ENCODE measurements at places on chromosomes 11 and 22. TPM values are rescaled to one million over a fixed set of nuclear protein-coding genes. Genes with fewer than 3 reads are reported as not detected.

Gene OR10V1
- not detected for total RNA-seq

Gene RFPL2
- 0.10 TPM for total RNA-seq

Gene TMEM121B
- total RNA-seq, result not detected

Gene HIRA
- 41.5 TPM for total RNA-seq

Gene FOXR1
- not detected for total RNA-seq

Gene OR4D5
- not detected for total RNA-seq

Gene OR51E2
- total RNA-seq, result not detected

Gene GLYATL1
- 5.0 TPM for total RNA-seq

Gene TRIM5
- total RNA-seq, result 37.2 TPM

Gene HORMAD2
- 1.0 TPM for total RNA-seq

Gene MUC5AC
- not detected for total RNA-seq

Gene HTR3A
- 0.35 TPM for total RNA-seq

Gene DEFB131B
- total RNA-seq, result not detected

Gene UNC93B1
- total RNA-seq, result 43.6 TPM

Gene CRY2
- 5.4 TPM for total RNA-seq

Gene CRYBB3
- total RNA-seq, result not detected

Gene OR10A2
- not detected for total RNA-seq

Gene PAMR1
- 1.8 TPM for total RNA-seq

Gene PTPN5
- total RNA-seq, result not detected

Gene KRTAP5-2
- not detected for total RNA-seq

Gene FERMT3
- 0.17 TPM for total RNA-seq

Gene SLC5A1
- not detected for total RNA-seq

Gene SERPIND1
- total RNA-seq, result not detected

Gene OR5P2
- 0.10 TPM for total RNA-seq
